SW 1271 (cell line): ENCODE measurements at places on chromosomes 3 and 15.
A peak's percentile ranks its signal among the peaks of the same experiment; 100 is the strongest.

DNA sequence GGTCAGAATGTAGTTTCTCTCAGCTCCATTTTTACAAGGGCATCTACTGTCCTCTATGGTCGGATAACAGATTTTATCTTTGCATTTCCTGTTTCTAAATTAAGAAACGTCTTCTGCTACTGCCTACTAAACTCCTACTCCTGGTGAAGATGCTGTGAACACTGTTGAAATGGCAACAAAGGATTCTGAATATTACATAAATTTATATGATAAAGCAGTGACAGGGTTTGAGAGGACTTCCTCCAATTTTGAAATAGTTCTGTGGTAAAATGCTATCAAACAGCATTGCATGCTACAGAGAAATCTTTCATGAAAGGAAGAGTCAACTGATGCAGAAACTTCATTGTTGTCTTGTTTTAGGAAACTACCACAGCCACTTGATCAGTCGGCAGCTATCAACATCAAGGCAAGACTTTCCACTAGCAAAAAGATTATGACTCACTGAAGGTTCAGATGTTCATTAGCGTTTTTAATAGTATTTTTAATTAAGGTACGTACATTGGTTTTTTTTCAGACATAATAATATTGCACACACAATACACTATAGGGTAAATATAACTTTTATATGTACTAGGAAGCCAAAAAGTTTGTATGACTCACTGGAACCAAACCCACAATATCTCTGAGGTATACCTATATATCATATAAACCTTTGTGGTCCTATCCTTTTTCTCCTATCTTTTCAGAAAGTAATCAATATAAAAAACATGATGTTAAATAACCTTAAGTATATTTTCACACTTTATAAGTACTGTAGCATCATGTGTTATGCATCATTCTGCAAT lies 156.1 kb downstream of the STAG1 start:
- peak; percentile 20 for DNase-seq

- no peak for DNase-seq
Measured at GRCh38 chr3:193829781-193830180, 236.8 kb downstream of the OPA1 start.

DNA sequence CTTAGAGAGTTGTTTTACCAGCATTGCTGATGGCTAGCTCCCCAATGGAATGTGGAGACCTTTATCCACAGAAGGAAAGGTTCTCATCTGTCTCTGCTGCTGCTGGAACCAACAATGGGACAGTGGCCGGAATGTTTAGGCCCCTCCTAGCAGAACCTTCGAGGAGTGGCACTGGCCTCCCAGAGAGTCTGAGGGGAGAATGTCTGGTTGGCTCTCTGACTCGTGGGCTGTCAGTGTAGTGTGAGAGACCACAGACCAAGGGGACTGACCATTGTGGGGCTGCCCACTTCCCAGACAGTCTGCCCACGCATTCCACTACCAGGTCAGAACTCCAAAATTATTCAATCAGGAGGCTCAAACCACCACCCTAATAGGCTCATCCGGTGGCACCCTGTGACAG lies 5.1 kb downstream of the RASL12 start:
- DNase-seq: no peak

DNA sequence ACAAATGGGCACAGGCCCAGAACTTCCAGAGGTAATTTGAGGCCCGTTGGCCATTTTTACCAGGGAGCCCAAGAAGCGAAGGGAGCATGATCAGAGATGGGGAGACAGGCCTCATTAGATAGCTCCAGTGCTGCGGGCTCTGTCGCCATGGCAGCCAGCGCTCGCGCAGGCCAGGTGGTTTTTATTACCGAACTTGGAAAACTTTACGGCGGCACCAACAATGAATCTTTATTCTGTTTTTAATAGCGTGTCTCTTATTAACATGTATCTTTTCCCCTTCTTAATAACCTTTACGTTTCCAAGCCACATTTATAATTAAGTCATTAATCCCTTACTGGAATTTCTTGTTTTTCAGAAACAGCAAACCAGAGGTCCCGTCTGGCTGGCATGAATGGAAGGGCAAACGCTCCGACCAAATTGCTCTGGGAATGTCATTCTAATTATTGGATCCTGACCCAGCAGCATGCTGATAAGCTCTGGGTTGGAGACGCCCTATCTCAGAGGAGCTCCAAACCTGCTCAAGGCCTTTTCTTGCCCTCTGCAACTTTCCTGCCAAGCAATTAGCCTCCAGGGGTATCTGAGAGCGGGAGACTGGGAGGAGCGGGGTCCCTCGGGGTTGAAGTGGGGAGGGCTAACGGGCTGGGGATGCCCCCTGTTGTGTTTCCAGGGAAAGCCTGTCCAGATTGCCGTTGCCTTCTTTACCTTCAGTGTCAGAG lies 256.4 kb downstream of the TLE3 start:
- no peak for DNase-seq

GRCh38 chr3:179020112-179020511 lies 51.5 kb downstream of the ZMAT3 start:
- no peak for DNase-seq

- no peak for DNase-seq
Measured at GRCh38 chr3:46881596-46882376, 4.3 kb downstream of the PTH1R start.

GRCh38 chr3:184791171-184791570 lies 20.8 kb upstream of the VPS8 start:
- DNase-seq: no peak

GRCh38 chr15:38093931-38094330 lies 158.7 kb upstream of the SPRED1 start:
- no peak for DNase-seq

DNA sequence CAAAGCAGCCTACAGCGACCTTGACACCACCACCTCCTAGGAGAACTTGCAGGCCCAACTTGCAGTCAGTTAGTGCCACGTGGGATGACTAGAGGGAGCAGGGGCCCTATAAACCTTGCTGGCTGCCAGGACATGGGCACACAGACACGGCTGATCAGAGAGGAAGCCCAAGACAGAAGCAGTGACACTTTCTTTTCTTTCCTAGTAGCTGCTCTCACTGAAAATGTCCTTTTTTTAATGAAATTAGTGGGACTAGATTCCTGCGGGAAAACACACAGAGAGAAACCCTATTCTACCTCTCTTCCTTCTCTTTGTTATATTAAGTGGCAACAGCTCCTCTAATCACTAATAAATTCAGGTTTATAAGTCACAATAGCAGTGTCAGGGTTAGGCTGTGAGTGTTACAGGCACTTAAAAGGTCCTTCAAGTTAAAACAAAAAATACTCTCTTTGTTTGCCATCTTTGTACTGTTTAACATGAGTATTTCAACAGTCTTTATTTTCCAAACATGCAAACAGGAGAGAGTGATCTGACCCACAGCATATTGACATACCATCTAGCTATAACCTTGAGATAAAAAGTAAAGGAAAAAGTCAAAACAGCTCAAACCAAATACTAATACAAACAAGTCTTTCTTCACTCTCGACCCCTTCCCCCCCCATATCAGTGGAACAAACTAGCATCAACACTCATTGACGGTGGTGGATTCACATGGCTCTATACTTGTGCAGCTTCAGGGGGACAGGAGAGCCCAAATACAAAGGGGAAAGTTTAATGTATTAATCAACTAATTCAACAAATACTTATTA lies 2.1 kb upstream of the TMEM212 start:
- no peak for DNase-seq

GRCh38 chr3:62771331-62772072 lies 103.7 kb downstream of the CADPS start:
- DNase-seq: no peak

- no peak for DNase-seq
Measured at GRCh38 chr15:98673133-98673532, 24.8 kb downstream of the IGF1R start.

DNA sequence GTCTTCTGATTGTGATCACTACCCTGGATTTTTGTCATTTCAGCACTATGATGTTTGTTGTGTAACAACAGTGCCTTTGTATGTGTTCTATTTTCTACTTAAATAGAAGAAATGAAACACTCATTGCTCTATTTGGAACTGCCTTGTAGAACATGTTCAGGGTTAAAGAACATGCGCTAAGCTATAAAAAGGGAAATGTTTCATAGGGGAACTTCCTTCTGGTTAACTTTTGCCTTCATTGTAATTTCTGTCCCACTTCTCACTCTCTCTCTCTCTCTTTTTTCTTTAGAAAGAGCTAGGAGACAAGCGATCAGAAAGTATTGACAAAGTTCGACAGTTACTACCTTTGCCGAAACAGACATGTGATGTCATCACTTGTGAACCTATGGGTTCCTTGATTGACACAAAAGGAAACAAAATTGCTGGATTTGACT lies at the start of gene P2RY12:
P2RY12 (minus strand) TSS at position 13 of the 434 bp plus-strand sequence. CDS start 45,908 bp downstream, outside the sequence.
- DNase-seq: no peak

GRCh38 chr3:16807391-16807790 lies 77.4 kb upstream of the PLCL2 start:
- no peak for DNase-seq

DNA sequence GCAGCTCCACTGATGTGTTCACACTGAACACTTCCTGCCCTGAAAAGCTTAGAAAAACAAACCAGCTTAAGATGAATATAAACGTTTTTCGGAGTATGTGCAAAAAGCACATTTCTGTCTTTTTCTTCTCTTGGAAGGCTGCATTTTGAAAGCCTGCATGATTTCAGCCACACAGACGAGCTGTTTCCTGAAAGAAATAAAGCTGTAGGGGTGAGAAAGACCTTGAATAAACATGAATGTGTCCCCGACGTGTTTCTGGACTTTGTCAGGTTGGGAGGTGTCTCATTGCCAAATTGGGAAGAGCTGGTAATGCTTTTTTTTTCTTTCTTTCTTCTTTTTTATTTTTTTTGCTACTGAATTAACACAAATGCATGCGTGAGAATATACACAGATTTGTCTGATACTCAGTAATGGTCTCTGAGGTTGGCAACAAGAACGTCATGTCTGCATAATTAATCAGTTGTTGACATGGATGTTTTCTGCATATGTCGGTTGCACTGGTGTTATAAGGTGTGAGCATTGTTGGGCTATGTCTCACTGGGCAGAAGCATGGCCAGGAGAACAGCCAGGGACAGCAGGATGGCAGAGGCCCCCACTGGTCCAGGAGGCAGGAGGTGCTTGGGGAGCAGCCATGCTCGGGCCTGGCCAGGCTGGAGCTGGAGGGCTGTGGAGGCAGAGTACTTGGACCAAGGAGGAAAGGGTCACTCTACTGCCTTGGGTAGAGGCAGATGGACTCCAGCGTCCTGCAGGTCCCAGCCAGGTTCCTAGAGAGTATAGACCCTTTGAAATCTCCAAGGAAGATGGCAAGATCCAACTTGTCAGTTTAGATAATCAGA lies 39.0 kb downstream of the ADAMTSL3 start:
- DNase-seq: no peak

DNA sequence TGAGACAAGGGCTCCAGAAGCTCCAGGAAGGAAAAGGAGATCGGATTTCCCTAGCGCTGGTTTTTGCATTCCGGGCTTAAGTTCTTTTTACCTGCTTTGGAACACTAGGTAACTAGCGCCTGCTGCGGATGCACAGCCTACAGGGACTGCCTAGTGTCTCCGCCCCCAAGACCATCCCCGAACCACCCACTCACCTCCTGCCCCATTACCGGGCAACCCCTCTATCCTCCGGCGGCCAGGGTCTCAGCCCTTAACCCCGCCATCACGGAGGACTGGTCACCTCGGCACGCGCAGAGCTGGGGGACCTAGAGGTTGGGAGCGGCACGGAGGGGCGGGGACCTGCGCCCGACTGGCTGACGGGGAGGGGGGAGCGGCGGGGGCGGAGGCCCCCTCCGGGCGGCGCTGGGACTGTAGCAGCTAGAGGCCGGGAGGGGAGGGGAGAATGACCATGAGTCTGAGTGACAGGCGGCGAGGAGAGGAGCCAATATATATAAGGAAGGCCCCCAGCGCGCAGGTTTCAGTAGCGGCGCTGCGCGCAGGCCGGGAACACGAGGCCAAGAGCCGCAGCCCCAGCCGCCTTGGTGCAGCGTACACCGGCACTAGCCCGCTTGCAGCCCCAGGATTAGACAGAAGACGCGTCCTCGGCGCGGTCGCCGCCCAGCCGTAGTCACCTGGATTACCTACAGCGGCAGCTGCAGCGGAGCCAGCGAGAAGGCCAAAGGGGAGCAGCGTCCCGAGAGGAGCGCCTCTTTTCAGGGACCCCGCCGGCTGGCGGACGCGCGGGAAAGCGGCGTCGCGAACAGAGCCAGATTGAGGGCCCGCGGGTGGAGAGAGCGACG lies at the start of gene DLL4:
DLL4 (plus strand) TSS at position 520 of the 839 bp plus-strand sequence. CDS start 329 bp downstream, outside the sequence.
- peak; percentile 68 for DNase-seq
